Stimulated activated CD4-positive, alpha-beta T cell treated with anti-CD3 and anti-CD28 coated beads, Interleukin-12 subunit alpha, Interleukin-12 subunit beta, amount 100 ng/mL, for 48 hours (primary cell): ENCODE measurements at places on chromosomes 3 and 15.

DNA sequence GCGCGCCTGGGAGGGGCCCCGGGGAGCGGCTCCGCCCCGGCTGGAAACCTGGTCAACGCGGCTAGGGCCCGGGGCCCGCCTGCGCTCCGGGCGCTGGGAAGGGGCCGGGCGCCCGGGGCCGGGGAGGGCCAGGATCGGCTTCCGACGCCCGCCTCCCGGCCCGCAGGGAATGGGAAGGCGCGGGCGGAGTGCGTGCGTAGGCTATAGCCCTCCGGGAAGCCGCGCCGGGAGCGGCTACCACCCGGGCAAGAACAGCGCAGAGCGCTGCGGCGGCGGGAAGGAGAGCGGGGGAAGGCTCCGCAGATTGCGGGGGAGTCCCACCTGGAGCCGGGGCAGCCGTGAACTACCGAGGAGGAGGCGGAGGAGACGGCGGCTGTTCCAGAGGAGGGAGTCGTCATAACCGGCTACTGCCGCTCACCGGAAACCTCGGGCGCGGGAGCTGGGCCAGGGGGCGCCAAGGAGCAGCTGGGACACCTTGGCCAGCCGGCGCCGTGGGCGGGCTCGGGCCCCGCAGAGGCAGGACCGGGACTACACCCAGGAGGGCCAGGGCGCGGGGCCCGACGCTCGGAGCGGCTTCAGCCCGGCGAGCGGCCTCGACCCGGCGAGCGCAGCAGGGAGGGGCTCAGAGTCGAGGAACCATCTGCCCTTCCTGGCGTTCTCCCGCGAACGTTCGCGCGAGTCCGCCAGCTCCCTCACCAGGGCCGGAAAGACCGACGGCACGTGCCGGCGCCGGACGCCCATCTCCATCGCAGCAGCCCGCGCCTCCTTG is at the start of gene EOGT:
EOGT (minus strand) TSS at position 432 of the 769 bp plus-strand sequence. CDS start 3,838 bp downstream, outside the sequence.
- DNase-seq = peak; percentile 74

DNA sequence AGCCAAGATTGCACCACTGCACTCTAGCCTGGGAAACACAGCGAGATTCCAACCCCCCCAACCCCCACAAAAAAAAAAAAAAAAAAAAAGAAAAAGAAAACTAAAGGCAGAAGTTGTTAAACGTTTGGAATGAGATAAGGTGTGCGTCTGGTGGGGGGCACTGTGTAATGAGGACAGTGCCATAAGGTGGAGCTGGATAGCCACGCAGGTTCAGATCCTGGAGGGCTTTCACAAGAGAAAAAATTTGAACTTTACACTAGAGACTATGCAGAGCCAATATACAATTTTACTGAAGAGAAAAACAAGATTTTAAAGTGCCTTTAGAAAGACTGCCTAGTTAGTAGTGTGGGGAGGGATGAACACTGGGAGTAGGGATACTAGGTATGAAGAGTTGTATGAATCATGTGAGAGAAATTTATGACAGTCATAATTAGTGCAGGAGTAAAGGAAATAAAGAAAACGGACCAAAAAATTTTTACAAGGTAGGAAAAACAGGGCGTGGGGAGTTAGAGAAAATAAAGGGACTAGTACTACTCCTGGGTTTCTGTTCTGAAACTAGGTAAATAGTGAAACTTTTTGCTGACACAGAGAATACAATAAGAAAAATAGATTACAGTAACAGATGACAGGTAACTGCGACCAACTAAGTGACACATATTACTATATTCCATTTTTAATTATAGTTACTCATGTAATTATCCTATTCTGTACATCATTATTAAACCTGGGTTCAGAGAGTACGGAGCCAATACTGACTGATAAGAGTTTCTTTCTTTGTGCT is 108.1 kb downstream of the PEAK1 start:
- DNase-seq = no peak

DNA sequence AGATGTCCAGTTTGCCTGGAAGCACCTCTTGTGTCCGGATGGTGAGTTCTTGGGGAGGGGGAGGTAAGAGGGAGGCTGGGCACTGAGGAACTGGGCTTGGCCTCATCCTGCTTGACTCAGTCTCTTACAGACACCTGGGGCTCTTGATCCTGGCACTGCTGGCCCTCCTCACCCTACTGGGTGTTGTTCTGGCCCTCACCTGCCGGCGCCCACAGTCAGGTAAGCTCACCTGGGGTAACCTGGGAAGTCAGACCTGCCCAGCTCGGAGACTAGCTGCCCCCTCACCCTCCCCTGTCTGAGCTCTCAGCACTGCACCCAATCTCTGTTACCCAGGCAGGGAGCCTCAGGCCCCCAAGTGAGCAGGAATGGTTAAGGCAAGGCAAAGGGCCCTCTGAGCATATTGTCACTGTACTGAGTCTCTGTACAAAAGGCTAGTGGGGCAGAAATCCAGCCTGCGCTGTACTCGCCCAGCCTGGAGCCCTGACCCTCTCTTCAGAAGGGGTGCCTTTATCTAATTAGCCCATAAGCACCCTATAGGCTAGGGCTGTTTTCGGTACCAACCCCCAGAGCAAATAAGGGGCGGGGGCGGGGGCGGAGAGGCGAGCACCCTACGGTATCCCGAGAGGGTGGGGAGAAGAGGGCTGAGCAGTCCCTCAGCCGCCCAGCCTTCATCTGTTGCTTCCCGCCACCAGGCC is 2.2 kb upstream of the IL17RC start:
- no peak for DNase-seq

- no peak for DNase-seq
Measured at GRCh38 chr3:186284349-186284652, 77.7 kb downstream of the DGKG start.

- DNase-seq = no peak
Measured at GRCh38 chr15:78680431-78681075, 39.5 kb upstream of the CHRNB4 start.

DNA sequence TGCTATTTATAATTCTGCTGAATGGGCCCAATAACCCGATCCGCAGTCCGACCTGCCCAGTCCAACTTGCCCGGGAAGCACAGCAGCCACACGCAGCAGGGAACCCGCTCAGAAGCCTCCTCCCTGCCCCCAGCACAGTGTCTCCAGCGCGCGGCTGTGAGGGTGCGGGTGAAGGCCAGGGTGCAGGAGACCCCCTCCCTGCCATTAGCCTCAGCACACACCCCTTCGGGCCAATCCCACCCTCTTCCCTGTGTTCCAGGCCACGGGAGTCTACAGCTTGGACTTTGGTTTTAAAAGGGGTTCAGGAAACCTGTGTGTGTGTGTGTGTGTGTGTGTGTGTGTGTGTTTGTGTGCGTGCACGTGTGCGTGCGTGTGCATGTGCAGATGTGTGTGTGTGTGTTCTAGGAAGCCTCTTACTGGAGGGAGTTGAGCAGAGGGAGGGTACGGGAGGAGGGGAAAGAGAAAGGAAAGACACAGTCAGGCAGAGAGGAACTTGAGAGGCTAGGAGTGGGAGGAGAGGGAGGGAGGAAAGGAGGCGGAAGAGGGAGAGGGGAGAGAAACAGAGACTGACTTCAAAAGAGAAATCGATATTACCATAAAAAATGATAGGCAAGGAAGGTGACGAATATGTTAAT is 34.2 kb downstream of the ATP2B2 start:
- DNase-seq = no peak

GRCh38 chr15:99482993-99483392 is 82.8 kb upstream of the MEF2A start:
- DNase-seq = no peak

DNA sequence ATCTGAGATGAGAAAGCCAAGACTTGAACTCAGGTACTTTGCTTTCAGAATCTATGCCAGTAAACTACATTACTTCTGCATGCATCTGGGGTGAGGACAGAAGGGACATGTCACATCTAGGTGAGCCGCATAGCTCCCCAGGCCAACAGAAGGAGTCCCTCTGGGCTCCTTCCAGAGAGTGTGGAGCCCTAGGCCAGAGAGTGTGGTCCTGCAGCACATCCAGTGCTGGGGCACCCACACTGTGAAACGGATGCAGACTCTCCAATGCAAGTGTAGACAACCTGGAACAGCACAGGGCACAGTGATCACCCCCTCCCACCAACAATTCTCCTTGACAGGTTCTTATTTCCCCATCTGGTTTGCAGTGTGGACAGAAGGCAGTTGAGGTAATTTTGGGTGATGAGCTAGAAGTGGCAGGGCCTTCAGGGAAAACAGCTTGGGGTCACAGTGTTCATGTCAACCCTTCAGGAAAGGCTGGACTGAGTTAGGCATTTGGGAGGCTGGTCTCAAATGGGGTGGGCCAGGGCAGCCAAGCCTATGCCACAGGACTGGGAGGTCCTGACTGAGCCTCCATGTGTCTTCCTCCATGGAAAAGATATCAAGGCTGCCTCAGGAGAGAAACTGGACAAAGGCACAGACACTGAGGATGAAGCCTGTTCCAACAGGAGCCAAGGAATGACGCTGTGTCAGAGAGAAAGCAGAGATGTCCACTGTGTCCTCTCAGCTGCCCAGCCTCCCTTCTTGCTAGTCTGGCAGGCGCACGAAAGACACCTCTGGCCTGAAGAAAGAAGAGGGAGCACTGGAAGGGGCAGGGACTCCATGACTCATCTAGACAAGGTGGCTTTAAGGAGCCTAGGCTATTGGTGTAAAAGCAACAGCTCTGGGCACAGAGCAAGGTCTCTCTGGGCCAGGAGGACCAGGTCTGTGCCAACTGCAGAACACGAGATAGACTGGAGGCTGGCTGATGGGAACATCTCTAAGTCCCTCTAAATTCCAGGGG is 1.7 kb downstream of the PLCD1 start:
- no peak for DNase-seq
